Temporal lobe (tissue), 4 donors: ENCODE measurements at places on chromosomes 7 and 10. TPM values are rescaled to one million over a fixed set of nuclear protein-coding genes. Genes with fewer than 3 reads are reported as not detected.

CYP2W1 gene
- total RNA-seq = not detected

RADIL gene
- 3.7 TPM for total RNA-seq

LHFPL3 gene
- total RNA-seq = 19.9 TPM

PTN gene
- 185 TPM for total RNA-seq

NRCAM gene
- total RNA-seq = 175 TPM

CHST12 gene
- total RNA-seq = 2.2 TPM

SYNPO2L gene
- total RNA-seq = not detected

PRKAR2B gene
- total RNA-seq = 174 TPM

ABCC2 gene
- total RNA-seq = 0.49 TPM

NPTX2 gene
- 6.1 TPM for total RNA-seq

NUTM2B gene
- total RNA-seq = 0.74 TPM

PKD1L1 gene
- 0.25 TPM for total RNA-seq

BTBD16 gene
- not detected for total RNA-seq

NACAD gene
- 8.9 TPM for total RNA-seq

TACC2 gene
- 25.3 TPM for total RNA-seq

GIMAP7 gene
- 1.5 TPM for total RNA-seq

ACTL6B gene
- 99.6 TPM for total RNA-seq

IFIT1B gene
- 0.49 TPM for total RNA-seq

GPR15LG gene
- total RNA-seq = not detected

GARIN1A gene
- total RNA-seq = 0.74 TPM

SORCS3 gene
- 9.8 TPM for total RNA-seq

ASIC3 gene
- total RNA-seq = 1.2 TPM

ITGB8 gene
- total RNA-seq = 87.0 TPM

C10orf90 gene
- 0.49 TPM for total RNA-seq

GOLGA7B gene
- 17.7 TPM for total RNA-seq

LIPM gene
- not detected for total RNA-seq

SPAG6 gene
- 1.2 TPM for total RNA-seq

UCN3 gene
- not detected for total RNA-seq

TRIM8 gene
- 27.0 TPM for total RNA-seq

HECW1 gene
- total RNA-seq = 35.4 TPM

ITPRID1 gene
- 1.5 TPM for total RNA-seq

TUBAL3 gene
- total RNA-seq = not detected

LRRD1 gene
- total RNA-seq = 0.74 TPM

TMEM196 gene
- 12.0 TPM for total RNA-seq

MUC12 gene
- total RNA-seq = not detected
